ENCODE measurements at places on chromosomes 3 and 15. TPM values are rescaled to one million over a fixed set of nuclear protein-coding genes. Genes with fewer than 3 reads are reported as not detected.
A peak's percentile ranks its signal among the peaks of the same experiment; 100 is the strongest.

DNA sequence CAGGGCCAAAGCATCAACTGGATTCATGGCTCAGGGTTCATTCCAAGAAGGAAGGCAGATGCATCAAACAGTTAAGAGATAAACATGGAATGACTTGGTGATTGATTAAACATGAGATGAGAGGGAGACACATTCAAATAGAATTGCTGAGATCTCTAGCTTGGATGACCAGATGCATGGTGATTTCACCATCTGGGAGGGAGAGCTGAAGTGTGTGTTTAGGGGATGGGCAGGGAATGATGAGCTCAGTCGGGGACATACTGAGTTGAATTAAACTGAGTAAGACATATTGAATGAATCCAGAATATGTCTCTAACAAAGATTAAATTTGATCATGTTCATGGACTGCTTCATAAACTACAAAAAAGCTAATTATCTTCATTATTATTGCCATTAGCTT, 35.5 kb downstream of the CADPS start:
- DNase-seq: no peak

- no peak for DNase-seq
Observed at GRCh38 chr3:66856533-66856932, 141.6 kb upstream of the KBTBD8 start.

DNA sequence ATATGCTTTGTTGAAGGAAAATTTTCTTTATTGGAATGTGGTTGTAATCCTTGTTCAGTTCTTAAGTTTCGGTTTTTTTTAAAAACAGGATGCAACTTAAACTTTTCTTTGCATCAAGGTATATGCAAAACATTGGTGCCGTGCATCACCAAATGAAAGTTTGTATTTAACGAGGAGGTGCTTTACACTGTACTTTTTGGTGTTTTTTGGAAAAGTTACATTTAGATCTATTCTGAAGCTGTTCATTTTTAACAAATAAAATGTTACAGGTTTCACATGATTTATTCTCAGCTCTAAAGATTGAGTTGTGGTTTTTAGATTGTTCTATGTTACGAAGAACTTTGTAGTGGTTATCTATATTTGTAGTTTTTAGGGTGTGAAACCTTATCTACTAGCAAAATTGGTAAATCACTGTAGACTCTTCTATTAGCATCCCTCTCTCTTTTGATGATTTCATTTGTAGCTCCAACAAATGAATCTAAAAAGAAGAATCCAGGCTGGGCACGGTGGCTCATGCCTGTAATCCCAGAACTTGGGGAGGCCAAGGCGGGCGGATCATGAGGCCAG, 7.0 kb upstream of the LRCH3 start:
- DNase-seq: no peak

DNA sequence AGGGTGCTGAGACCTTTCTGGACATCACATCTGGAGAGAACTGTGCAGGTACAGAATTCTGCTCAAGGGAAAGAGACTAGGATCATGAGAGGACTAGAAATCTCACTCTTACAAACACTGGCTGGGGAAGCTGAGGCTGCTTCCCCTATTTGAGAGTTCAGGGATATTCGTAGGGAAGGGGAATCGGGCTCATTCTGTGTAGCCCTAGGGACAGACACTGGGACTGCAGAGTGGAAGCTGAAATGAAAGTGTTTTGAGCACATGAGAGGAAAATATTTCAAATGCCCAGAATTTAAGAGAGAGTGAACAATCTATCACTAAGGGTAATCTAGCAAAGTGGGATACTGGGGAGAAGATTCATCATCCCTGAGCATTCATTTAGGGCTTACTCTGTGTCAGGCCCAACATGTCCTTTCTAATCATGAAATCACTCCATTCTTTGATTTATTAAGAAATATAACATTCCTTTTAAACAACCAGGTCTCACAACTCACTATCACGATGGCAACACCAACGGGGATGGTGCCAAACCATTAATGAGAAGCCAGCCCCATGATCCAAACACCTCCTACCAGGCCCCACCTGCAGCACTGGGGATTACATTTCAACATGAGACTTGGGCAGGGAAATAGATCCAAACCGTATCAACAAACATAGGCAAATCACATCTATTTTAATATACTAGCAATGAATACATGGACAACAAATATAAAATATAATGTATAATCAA, 63.0 kb downstream of the CPN2 start:
- no peak for DNase-seq

- peak; percentile 65 for DNase-seq
Observed at GRCh38 chr15:78838489-78838888, 27.2 kb upstream of the ADAMTS7 start.

- DNase-seq: no peak
Observed at GRCh38 chr3:73399666-73400253, 225.0 kb downstream of the PDZRN3 start.

GRCh38 chr3:133713347-133713746, 32.8 kb upstream of the TF start:
- DNase-seq: no peak

DNA sequence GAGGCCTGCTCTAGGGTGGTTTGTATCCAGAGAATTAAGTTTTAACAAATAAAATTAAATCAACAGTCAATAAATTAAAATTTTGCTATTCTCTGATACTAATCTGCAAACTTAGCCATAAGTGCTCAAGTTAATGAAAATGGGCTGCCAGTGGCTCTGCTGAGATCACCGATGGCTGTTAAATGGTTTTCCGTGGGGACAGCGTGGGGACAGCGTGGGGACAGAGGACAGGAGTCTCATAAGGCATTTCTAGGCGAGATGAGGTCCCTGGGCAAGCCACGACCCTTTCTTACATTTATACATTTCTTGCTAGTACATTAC, 53.0 kb downstream of the SETMAR start:
- DNase-seq: no peak

DNA sequence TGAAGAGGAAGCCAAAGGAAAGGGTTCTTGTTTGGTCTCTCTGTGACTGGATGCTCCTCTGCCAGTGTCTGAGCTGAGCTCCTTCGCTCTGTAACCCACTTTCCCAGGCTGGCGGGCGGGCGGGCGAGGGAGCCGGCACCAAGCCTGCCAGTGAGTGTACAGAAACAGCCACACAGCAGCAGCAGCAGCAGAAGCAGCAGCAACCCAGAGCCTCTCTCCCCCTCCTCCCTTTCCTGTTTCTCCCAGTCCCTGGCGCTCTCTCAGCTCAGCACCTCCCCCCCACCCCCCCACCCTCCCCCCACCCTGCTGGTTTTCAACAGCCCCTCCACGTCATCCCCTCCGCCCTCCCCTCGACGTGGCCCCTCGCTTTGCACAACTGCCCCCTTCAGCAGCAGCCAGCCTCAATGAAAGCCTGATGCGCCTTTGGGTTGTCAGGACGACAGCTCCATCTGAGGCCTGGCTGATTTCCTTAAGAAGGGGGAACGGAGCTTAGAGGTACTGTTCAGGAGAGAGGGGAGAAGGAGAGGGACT, at the start of gene LSAMP:
Gene LSAMP (minus strand): TSS at position 177 of the 531 bp plus-strand sequence.
- DNase-seq: no peak

DNA sequence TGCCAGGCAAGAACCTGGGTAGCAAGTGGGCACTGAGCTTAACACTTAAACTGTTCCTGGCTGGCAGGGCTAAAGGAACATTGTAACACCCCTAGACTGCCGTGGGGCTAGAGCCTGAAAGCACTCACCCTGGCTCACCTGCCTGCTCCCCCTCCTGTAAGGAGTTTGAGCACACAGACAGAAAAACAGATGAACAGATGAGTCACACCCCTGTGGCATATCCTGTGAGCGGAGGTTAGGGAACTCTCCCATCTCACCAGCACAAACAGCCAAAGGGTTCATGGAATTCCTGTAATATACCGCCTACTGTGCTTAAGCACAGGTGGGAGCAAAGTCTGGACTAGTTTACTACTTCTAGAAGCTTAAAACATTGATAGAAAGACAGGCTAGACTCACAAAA, 300.1 kb downstream of the ROBO1 start:
- DNase-seq: no peak

DNA sequence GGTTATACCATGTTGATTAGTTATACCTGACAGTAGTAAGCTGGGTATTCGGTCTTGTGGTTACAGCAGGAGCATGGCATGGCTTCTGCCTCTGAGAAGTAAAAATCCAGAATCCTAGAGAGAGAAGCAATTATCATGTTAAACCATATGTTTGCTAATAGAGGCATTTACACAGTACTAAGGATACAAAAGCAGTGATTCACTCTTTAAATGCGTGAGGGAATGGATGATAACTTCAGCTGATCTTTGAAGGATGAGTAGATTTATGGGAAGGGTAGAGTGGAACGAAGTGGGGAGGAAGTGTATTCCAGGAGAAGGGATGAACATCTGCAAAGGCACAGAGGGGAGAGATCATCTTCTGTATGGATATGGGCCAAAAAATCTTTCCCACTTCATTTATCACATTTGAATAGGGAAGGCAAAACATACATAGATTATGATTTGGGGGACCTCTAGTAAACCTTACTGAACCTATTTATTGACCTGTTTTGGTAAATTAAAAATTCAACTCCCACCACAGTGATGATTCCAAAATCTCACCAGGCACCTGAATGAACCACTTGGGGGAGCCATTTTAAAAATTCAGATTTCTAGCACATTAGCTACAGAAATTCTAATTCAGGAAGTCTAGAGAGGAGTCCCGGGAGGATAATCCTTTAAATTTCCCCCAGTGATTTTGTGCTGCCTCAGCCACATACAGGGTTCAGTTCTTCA, 35.1 kb downstream of the IGSF10 start:
- no peak for DNase-seq

GRCh38 chr15:27956285-27956684, 142.8 kb downstream of the OCA2 start:
- DNase-seq: no peak

DNA sequence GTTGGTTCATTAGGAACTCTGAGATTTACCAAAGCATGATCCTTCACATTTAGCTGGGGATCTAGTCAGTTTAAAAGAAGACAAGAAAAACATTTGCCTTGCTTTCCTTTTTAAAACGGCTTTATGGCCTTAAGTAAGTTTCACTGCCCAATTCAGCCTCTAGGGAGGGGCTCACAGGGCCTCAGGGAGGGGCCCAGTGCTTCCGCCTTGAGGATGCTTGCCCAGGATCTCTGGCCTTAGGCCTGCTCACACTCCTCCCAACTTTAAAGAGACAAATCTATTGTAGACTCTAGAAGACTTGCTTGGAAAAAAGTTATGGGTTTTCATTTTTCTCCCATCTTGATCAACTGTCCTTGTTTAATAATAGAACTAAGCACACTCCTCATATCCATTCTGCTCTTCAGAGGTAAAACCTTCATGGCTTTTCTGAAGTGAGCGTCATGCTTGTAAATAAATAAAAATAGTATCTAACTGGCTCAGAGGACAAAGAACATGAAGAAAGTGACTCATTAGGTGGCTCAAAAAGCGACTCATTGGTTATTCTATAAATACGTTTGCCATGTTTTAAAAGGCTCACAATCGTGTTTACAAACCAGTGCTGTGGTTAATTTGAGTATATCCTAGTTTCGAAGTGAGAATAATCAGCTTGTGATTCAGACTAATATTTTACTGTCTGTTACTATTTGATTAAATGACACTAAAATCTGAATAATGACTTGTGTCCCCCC, 13.7 kb downstream of the PDHB start:
- DNase-seq: peak; percentile 39

GRCh38 chr15:89761009-89761831, 10.2 kb upstream of the MESP1 start:
- peak; percentile 15 for DNase-seq

DNA sequence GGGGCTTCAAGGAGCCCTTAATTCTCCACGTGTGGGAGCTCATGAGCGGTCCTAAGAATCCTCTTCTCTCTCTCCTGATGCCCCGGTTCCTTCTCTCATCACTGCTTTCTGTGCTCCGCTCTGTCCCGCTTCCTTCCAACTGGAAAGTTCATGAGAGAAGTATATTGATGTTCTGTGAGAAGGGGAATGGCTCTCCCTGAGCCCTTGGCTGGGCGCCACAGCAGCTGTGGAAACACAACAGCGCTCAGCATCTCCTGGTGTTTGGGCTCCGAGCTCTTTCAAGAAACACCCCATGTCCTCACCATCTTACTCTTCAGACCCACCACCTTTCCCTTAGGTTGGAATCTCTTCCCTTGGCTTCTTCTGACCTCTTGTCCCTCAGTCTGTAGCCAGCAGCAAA, 161.7 kb downstream of the VGLL4 start:
- DNase-seq: peak; percentile 46

DNA sequence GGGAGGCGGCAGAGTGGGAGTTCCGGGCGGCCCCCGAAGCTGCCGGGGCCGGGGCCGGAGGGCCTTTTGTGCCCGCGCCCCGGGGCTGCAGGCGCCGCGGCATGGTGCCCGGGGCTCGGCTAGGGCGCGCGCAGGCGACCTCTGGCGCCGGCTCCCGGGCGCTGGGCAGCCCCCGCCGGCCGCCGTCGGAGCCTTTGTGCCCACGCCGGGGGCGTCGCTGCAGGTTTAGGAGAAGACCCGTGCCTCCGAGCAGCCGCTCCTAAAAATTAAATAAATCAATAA, 299 bp downstream of the PAQR9 start:
- DNase-seq: no peak

DNA sequence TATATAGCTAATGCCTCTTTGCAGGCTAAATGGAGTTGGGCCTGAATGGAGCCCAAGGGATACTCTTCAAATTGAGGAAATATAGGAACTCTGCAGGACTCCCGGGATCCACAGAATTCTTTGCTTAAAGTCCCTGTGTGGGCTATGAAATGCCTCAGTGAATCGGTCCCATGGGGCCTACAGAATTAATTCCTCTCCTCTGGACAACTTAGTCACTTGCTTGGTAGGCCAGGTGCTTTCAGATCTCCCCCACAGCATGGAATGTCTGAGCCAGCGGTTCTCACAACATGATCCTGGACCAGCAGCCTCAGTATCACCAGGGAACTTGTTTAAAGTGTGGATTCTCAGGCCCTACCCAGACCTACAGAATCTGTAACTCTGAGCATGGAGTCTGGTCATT, 15.1 kb upstream of the PRICKLE2 start:
- DNase-seq: no peak

- DNase-seq: no peak
Observed at GRCh38 chr15:48671103-48672022, 25.9 kb upstream of the FBN1 start.

DNA sequence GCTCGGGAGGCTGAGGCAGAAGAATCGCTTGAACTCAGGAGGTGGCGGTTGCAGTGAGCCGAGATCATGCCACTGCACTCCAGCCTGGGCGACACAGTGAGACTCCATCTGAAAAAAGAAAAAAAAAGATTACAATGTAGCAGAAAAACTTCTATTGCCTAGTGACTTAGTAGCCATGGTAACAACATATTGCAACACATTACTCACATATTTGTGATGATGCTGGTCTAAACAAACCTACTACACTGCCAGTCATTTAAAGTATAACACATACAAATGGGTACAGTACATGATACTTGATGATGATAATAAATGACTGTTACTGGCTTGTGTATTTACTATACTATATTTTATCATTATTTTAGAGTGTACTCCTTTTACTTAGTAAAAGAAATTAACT, 125.6 kb downstream of the PLOD2 start:
- DNase-seq: no peak

- no peak for DNase-seq
Observed at GRCh38 chr3:147420353-147421183, 11.4 kb downstream of the ZIC1 start.

HYAL3 gene
- 7.4 TPM for total RNA-seq

CYP1A1 gene
- not detected for total RNA-seq

TSPAN3 gene
- 1,268 TPM for total RNA-seq

CX3CR1 gene
- total RNA-seq: not detected

RASL12 gene
- total RNA-seq: 0.94 TPM

HLTF gene
- 27.8 TPM for total RNA-seq

MASP1 gene
- total RNA-seq: not detected

CMTM8 gene
- 4.8 TPM for total RNA-seq

ZDHHC19 gene
- total RNA-seq: not detected

Measured in myocyte (in vitro differentiated cells).